Stimulated activated CD8-positive, alpha-beta memory T cell treated with anti-CD3 and anti-CD28 coated beads, Interleukin-7, amount 100 ng/mL, for 24 hours (primary cell): ENCODE measurements at places on chromosomes 1 and 21.

GRCh38 chr1:58746757-58747156 is 37.1 kb downstream of the JUN start:
- no peak for DNase-seq

- DNase-seq, result no peak
These were observed 6.0 kb upstream of the PLA2G2C start for GRCh38 chr1:20192364-20192763.

GRCh38 chr1:21326861-21327344 is 36.6 kb upstream of the ECE1 start:
- DNase-seq, result no peak

- no peak for DNase-seq
These were observed 11.3 kb downstream of the ARHGEF11 start for GRCh38 chr1:157034137-157034800.

- DNase-seq, result no peak
These were observed 123.9 kb downstream of the CASZ1 start for GRCh38 chr1:10672343-10673050.

DNA sequence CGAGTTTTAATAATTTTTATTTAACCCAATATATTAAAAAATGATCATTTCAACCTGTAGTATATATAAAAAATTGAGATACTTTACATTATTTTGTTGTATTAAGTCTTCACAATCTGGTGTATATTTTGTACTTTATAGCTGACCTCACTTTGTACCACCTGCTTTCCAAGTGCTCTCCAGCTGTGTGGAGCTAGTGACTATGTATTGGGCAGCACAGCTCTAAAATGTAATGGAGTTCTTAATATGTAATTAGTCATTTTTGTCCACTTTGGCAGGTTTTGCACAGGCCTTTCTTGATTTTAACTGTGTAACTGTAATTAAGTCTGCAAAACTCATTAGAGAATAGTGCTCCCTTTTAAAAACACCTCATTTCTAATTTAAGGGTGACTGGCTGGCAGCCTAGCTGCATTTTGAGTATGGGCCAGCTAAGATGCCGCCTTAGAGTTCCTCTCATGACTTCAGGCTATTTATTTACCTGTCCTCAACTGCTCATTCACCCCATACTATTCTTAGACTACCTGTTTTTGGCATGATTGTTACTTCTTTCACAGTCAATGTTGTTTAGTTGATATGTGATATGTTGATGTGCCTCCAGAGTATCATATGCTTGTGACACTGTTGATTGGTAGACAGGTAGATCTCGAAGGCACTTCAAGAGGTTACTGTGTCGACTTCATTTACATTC is 43.2 kb downstream of the ZYG11B start:
- DNase-seq, result no peak

DNA sequence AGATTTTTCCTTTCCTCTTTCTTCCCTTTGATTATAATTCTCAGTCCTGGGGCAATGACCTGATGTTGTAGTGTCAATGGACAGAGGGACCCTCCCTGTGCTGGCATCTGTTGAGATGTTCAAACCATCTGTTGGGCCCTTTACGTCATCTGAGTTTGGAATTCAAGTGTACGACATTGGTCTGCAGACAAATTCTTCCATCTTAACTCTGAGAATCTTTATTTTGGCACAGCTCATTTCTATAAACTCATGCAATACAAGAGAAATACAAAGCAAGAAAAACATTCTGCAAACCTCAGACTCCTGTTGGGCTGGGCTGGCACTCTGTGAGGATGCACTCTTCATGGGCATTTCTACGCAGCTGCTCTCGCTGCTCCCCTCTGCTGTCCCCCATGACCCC is 54.2 kb downstream of the IFI44 start:
- DNase-seq, result no peak

- DNase-seq, result no peak
These were observed 37.4 kb downstream of the PTP4A2 start for GRCh38 chr1:31900790-31901189.

- DNase-seq, result no peak
These were observed 228.1 kb downstream of the TPR start for GRCh38 chr1:186146974-186147373.

GRCh38 chr1:56526571-56527174 is 52.7 kb downstream of the PLPP3 start:
- DNase-seq, result no peak

GRCh38 chr1:208668991-208669390 is 424.8 kb upstream of the PLXNA2 start:
- no peak for DNase-seq

DNA sequence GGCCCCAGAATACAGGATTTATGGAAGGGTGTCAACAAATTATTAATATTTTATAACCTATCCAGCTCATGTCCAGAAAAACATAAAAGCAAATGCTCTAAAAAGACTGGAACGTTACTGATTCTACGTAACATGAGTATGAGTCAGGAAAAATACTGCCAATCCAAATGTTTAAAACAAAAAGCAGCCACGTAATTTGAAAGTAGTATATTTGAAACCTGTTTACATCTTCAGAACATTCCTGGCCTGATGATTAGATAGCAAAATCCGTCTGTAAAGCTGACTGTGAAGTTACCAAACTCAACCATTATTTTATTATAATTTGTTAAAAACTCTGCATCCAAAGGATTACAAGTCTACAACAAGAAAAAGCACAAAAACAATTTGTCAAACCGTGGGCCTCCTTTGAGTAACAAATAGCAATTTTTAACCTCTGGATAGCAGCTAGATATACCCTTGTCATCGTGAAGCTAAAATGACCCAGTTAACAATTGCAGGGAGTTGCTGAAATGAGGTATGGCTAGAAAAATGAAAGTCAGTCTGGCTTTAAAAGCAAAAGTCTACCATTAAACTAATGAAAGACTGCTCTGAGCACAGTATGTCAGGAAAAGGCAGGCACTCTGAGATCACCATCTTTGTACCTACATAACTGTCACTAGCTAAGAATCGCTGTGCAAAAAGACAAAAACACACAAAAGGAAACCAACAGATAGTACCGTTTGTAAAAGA is 1.2 kb downstream of the UBR4 start:
- no peak for DNase-seq

GRCh38 chr21:39010629-39011404 is 172.4 kb downstream of the PSMG1 start:
- DNase-seq, result no peak

DNA sequence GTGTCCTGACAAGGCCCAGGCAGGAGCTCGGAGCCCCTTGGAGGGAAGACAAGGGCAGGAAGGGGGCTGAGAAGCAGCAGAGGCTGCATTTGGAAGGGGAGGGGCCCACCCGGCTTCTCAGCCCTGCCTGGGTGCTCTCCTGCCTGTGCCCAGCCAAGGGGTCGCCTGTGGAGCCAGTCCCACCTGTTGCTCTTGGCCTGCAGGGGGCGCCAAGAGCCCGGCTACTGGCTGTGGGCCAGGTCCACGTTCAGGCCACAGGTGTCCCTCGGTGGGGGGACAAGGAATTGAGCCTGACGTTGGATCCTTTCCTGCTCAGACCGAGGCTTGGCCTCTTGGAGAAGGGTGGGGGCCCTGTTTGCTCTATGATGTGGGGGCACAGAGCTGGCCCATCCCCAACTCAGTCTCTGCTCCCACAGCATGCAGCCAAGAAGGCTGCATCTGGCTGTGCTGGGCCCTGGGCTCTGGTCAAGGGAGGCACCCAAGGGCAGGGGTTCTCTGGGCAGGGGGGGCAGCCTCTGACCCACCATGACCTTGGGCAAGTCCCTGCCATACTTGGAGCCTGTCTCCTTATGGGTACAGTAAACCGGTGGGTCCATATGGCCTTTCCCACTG is 10.9 kb downstream of the WNT4 start:
- no peak for DNase-seq

GRCh38 chr1:79785561-79785960 is 779.0 kb upstream of the ADGRL4 start:
- no peak for DNase-seq
